CD4-positive, alpha-beta T cell treated with Interleukin-17A for 1 hour (primary cell): ENCODE measurements at places on chromosomes 11 and 22.

DNA sequence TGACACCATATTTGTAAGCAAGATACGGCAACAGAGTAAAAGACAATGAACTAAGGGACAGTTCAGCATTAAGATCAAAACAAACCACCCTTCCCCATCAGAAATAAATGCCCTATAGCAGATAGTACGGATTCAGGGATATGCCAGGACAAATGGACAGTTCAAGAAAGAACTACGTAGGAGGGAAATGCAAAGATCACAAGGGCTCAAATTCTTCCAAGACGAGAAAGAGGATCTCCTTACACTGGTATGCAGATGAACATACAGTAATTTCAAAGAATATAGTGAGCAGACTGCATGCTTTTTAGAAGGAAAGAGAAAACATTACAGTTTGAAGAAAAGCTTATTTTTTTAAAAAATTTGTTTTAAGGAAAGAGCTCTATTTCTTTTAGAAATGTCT, 124.7 kb upstream of the APOA1 start:
- no peak for DNase-seq

GRCh38 chr11:124707829-124708228, 31.9 kb upstream of the NRGN start:
- DNase-seq: no peak

DNA sequence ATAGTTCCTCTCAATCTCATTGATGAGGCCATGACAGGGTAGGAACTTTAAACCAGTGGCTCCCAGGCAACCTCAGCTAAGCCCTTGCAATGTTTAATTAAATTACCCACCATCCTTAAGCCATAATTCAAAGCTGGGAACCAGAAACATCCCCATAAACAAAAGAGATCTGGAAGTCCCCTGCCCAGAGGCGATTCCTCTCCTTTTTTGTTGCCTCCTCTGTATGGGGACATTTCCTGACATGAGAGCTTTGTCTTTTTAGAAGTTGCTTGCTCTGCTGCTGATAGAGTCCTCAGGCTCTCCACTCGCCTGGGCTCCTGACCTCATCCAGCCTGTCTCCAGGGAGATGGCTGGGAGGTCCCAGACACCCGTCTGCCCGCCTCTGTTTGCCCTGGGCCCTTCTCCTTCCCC, 3.2 kb downstream of the DTX4 start:
- DNase-seq: no peak

- no peak for DNase-seq
Measured at GRCh38 chr11:80778432-80778831, 1337.6 kb upstream of the TENM4 start.

DNA sequence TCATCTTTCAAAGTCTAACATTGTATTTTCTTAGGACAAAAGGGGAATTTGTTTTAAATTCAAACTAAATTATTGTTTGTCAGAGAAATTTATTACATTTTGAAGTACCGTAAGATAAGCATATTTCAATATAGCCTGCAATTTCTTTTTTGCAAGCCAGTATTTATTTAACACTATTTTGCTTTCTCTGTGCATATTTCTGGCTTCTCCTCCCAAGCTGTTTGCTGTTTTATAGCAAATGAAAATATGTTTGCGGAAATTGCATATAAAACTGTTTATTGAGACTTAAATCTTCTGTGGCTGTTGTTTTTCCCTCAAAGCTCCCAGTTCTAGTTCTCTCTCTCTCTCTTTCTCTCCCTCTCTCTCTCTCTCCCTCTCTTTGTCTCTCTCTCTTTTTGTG, 866.8 kb downstream of the FAM181B start:
- no peak for DNase-seq

DNA sequence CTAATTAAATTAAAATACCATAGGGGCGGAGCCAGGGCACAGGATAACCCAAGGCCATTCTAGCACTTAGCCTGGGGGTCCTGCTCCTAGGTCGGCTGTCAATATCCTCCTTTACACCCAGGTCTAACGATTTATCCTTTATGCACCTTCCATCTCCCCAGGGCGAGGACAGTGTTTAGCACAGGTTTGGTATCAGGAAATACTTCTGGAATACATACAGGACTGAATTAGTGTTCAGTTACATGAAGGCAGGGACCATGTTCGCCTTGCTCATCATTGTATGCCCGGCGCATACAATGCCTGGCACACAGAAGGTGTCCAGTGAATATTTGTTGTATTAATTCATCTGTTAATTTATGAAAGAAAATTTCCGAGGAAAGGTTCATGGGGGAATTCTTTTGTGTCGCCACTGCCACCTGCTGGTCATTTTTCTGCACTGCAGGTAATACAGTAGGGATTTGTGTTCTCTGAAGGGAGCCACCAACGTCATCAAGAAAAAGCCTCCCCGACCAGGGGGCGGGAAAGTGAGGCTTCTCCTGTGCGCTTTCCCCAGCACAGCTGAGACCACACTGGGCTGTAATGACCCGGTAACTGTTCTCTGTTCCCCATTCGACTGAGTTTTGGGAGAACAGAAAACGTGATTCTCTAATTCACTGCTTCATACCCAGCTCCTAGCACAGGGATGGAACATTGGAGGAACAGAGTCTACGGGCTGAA, 68.7 kb upstream of the ASPHD2 start:
- peak; percentile 73 for DNase-seq

DNA sequence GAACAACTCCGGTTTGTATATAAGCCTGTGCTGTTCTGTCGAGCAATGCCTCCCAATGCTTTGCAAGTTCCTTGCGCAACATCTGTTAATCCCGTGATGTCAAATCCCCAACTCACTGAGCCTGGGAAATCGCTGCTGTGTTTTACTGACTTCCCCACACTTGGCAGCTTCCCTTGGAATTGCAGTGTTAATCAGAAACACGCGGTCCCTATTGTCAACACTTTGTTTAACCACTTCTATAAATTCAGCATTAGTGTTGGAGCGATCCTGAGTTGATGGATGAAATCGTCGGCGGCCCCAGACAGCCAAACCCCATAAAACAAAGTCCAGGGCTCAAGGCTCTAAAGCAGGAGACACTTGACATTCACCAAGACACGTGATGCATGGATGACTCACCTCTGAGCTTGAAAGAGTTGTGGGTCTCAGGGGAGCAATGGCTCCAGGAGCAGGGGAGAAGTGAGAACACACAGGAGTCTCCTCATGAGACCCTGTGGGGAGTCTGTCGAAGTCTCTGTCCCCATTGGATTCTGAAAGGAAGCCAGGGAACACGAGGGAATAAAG, 555.3 kb downstream of the MIAT start:
- no peak for DNase-seq

DNA sequence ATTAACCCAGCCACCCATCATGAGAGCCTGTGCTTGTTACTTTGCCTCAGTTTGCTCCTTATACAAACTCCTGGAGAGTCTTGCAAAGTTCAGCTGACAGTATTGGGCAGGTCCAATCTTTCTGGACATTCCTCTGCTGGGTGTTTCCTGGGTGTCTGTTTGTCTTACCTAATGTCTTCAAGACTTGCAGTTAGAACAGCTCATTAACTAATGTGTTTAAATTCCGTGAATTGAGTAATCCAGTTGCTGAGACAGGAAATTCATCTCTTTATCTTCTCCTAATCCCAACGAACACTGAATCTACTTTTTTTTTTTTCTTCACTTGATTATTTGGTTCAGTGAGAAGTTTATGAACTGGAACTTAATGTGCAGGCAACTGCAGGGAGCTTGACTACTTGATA, 20.6 kb downstream of the BCO2 start:
- no peak for DNase-seq
